ENCODE measurements at places on chromosomes 16 and 17.

DNA sequence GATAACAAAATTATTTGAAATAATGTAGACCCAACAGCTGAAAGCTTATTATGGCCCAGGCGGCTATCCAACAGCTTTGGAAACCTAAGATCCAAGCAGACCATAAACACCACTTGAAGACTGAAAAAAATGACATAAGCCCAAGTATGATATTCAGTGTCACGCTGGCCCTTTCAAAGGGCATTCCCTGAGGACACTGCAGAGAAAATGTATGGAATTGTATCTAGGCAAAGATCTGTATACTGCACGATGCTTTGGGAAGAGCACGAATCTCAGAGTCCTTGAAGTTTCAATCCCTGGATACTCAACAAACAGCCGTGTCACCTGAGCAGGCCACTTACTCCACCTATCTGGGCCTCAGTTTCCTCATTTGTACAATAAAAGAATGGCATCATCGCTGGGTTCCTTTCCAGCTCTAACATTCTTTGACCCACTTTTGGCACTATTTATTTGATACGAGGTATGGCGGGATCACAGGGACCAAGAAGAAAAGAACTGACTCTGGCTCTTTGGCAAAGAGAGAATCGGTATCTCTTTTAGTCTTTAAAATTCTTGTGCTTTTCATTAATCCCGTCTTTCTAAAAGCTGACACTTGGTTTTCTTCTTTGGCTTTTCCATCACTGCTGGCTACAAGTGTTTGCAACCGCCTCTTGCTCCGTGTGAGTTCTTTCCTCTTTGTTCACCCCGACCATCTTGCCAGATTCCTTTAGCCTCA lies 1.2 kb downstream of the STAT5B start:
- no peak for DNase-seq

DNA sequence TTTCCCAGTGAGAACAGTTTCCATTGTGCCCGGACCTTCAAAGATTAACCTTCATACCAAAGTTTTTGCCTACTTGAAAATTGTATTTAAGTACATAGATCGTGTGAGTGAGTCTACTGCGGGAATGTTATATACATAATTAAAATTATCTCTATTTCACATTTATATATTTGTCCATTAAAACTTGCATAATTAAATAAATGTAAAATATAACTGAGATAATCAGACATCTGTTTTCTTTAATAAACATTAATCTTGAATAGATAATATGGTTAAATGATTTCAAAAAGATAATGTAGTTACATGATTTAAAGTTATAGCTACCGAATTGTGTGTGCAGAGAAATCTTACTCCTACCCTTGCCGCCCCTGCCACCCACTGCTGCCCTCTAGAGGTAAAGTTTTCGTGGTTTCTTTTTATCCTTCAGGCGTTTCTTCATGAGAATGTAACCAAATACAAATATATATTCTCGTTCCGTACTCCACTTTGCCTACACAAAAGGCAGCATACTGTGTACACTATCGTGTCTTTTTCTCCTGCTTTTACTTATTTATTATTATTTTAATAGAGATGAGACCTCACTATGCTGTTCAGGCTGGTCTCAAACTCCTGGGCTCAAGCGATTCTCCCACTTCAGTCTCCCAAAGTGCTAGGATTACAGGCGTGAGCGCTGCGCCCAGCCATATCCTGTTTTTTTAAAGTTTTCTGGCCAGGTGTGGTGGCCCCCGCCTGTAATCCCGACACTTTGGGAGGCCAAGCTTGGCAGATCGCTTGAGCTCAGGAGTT lies 35.6 kb downstream of the RPA1 start:
- peak; percentile 40 for DNase-seq

DNA sequence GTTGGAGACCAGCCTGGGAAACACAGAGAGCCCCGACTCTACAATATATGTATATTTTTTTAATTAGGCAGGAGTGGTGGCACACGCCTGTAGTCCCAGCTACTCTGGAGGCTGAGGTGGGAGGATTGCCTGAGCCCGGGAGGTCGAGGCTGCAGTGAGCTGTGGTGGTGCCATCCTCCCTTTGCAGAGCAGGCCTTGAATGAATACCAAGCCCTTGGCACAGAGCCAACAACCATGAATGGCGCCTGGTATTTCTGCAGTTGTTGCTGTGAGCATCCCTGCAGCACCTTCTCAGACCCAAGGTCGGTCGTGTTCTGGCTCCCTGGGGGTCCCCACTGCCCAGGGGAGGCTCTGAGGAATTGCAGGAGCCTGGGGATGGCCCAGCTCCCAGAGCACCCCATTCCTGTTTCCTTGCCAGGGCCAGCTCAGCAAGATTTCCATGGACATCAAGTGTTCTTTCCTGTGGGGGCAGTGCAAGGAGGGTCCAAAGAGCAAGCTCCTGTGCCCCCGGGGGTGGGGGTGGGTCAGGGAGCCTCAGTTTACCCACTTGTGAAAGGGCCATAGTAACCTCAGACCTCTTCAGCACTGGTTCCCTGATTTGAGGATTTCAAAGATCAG lies 25.6 kb upstream of the RMI2 start:
- no peak for DNase-seq

DNA sequence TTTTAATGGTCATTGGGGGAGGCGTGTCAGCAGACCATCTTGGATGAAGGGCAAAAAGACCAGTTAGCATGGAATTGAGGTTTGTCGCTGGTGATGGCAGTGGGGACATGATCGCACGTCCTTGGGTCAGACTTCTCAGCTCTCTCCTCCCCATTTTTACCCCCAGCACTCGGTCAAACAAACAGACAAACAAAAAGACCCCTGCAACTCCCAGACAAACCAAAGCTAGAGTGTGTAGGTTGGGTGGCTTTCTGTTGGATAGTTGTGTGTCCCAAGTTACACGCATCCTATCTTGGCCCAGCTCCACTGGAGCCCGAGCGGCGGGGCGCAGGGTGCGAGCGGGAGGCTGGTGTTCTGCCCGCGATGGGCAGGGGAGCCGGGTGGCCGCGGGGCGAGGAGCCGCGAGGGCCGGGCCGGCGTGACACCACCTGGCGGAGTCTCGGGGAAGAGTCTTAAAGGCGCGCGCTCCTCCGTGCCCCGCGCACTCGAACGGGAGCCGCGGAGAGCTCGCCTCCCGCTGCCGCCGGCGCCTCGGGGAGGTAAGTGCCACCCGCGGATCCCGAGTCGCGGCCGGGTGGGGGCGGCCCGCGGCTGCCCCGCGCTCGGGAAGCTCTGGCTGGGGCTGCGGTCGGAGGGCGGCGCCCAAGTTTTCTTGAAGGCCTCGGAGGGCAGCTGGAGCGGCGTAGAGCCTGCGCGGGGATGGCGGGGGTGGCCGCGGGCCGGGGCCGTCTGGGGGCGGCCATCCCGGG lies 18.5 kb upstream of the NTN1 start:
- peak; percentile 18 for DNase-seq

Measured in NCI-H748 treated with DMSO at 0.1 percent for 48 hours (cell line).